Activated CD4-positive, CD25-positive, alpha-beta regulatory T cell (primary cell): ENCODE measurements at places on chromosomes 12 and 14.

DNA sequence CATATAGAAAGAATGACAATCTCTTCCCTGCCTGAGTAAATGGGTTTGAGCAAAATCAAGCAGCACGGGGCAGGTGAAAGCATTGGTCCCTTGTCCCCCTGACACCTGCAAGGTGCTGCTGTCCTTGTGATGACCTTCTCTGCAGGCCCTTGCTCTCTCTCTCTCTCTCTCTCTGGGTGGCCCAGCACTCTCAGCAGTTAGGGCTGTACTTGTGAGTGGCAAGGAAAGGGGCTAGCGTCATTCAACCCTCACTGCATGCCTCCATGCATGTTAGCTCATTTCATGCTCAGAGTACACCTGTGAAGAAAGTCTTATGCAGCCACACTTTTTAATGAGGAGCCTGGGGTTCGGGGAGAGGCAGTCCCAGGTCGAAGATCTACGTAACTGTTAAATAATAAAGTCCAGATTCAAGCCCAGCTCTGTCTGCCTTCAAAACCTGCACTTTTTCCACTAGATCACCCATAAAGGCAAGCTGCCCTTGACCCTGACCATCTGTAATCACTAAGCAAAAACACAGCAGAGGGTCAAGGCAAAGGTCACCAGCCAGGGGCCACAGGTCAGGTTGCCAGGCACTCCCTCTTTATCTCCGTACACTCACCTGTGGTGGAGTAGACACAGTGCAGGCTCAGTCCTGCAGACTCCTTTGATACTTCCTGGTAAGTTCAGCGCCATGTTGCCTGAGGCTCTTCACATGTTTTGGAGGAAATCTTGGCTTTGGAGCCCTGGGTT is 44.9 kb upstream of the CLMN start:
- DNase-seq = no peak

DNA sequence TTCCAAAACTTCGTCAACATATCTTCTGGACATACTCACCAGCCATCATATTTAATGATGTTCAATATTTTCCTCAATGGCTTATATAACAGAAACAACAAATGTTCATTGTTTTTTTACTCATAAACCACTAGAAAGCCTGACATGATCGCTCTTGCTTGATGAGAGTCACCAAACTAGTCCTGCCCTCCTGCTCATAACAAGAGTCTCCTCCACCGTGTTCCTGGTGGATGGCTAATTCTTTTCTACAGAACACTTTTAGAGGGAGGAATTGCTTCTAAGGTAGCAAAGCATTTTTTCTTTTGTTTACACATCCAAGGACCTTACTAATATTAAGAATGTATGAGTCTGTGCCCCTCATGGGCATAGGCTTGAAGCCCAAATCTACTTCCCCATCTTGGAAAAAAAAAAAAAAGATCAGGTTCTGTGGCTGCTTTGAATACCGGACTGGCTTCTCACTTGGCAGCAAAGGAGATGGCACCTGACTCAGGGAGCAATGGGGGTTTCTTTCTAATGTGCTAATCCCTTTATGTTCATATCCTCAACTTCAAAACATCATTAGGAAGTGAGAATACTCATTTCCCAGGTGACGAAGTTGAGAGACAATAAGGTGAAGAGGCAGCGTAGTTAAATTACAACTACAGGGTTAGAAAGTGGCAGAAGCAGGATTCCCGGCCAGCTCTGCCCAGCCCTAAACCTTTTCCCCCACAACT is 188.8 kb downstream of the EPS8 start:
- DNase-seq = no peak

DNA sequence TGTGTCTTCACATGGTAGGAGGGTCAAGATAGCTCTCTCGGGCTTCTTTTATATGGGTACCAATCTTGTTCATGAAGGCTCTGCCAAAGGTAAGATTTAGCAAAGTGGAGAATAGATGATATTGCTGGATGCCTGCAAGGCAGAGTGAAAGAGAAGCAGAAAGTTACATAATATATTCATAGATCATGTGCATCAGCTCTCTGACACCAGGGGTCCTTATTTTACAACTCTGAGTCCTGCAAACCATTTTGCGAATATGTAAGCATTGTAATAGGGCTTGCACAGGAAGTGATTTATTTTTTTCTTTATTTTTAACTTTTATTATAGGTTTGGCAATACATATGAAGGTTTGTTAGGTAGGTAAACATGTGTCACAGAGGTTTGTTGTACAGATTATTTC is 31.8 kb downstream of the CRADD start:
- no peak for DNase-seq

DNA sequence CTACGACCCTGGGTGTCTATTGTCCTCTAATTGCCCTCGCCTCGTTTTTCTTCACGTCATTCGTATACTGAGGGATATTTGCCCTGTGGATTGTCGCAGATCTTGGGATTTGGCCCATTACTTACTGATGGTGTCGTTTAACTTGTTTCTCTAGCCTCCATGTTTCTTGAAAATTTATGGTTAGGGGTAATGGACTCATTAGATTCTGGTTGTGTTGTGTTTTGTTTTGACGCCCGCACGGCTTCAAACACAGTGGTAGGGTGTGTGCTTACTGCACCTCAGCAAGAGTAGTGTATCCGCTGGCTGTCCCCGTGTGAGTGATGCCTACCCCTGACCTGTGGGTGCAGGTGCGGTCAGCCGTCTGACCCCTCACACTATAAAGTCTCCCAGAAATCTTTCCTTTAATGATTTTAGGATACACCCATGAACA is 874 bp upstream of the RNU6-8 start:
- no peak for DNase-seq

GRCh38 chr14:67837011-67837624 is 17.5 kb downstream of the RAD51B start:
- DNase-seq = no peak

DNA sequence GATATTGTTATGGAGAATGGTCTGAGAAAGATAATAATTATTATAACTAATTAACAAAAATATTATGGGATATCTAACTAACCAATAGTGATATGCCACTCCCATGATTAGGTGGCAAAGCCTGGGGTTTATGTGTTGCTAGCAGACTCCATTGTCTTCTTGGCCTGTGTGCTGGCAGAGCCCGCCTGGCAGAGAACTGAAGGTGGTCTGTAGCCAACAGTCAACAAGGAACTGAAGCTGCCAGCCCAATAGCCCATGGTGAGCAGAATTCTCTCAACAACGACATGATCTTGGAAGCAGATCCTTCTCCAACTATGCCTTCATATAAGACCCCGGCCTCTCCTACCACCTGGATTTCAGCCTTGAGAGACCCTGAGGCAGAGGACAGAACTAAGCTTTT is 258.8 kb downstream of the SLC15A4 start:
- no peak for DNase-seq

DNA sequence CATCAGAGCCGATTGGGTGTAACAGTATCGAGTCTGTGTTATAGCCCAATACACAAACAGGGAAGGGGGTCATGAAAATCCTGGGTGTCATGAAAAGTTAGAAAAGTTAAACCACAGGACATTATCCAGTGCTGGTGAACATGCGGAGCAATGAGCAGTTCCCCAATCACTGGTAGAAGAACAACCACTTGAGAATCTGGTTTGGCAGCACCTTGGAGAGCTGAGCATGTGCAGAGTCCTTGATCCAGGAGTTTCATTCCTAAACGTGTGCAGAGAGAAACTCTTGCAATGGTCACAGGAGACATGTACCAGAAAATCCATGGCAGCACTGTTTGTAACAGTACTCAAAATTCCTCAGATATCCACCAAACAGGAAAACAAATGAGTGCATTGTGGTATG is 23.0 kb upstream of the JDP2 start:
- DNase-seq = no peak

DNA sequence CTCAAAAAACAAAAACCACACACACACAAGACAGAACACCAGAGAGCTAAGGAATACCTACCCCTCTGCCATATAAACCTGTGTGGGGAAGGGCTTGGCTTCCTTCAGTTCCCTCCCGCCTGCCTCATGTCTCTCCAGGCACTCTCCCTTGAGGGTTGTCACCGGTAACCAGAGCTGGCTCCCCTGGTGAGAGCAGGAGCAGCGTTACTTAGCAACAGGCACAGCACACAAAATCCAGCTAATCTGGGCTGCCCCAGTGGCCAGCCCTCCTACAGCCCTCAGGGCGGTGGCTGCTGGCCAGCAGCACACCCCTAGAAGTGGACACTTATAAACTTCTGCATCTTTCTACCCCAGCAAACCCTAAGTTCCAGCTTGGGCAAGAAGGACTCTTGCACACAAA is 21.6 kb upstream of the NR4A1 start:
- no peak for DNase-seq

DNA sequence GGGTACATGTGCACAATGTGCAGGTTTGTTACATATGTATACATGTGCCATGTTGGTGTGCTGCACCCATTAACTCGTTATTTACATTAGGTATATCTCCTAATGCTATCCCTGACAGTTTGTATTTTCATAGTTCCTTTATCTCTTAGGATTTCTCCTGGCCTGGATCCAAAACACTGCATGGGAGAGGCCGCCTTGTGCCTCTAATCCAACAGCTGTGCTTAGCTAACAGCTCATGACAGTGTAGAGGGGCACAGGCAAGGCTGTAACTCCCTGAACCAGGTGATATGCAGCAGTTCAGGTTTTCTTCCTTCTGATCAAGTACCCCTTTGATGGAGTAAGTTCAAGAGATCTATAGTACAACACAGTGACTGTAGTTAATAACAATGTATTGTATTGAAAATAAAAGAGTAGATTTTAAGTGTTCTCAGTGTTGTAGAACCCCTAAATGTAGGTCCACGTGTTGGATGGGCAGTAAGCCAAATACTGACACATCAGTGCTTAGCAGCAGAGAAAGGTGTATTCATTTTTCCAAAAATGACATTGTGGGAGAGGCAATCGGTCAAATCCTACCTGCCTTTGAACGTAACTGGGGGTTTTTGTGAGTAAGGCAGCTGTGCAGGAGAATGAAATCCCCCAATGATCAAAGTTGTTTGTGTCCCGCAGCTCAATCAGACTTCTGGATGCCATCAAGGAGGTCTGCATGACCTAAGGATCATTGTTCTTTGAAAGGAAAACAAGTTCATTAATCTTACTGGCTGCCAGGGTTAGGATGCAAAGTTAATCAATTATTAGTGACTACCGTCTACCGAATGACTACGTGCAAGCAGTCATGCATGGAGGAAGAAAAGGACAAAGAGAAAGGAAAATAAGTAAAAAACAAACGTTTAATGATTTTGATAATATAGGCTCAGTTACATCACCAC is 89.3 kb upstream of the FGD4 start:
- DNase-seq = no peak

GRCh38 chr12:15677726-15678201 is 111.4 kb downstream of the EPS8 start:
- no peak for DNase-seq

DNA sequence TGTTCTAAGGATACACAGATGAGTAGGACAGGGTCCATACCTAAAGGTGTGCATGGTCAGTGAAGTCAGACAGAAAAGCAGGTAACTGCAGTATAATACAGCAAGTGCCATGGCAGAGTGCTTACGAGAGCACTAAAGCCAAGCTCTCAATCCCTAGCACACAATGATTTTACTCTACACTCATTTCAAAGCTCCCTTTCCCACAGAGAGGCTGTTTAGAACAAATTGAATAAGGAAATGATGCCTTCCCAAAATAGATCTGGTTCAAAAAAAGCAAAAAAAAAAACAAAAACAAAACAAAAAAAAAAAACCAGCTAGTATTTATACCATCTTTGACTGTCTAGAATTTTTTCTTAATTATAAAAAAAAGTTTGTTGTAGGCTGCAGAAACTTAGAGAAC is 74.1 kb downstream of the HECTD4 start:
- DNase-seq = no peak

DNA sequence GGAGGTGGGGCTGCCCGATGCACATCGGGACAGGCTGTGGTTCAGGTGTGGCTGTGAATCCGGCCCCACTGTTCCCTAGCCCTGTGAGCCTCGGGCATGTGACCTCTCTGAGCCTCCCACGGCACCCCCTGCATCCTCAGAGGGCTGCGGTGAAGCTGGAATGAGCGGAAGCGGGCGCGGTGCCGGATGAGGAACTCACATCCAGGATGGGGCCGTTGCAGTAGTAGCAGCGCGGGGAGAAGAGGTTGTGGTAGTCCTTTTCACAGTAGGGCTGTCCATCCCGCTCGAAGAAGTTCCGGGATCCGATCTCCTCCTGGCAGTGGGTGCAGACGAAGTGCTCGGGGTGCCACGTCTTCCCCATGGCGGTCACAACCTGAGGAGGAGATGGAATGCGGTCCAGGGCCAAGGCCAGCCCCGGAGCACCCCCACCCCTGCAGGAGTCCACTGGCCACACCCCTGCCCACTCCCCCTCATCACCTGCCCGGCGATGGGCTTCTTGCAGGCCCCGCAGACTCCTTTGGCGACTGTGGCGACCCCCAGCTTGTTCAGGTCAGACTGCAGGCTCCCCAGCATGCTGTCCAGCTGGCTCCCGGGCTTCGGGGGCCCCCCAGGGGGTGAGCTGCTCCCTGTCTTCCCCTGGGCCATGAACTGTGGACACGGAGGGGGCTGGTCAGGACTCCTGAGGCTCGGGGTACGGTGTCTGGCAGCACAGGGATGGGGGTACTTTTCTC is 13.9 kb upstream of the RPLP0 start:
- DNase-seq = no peak

DNA sequence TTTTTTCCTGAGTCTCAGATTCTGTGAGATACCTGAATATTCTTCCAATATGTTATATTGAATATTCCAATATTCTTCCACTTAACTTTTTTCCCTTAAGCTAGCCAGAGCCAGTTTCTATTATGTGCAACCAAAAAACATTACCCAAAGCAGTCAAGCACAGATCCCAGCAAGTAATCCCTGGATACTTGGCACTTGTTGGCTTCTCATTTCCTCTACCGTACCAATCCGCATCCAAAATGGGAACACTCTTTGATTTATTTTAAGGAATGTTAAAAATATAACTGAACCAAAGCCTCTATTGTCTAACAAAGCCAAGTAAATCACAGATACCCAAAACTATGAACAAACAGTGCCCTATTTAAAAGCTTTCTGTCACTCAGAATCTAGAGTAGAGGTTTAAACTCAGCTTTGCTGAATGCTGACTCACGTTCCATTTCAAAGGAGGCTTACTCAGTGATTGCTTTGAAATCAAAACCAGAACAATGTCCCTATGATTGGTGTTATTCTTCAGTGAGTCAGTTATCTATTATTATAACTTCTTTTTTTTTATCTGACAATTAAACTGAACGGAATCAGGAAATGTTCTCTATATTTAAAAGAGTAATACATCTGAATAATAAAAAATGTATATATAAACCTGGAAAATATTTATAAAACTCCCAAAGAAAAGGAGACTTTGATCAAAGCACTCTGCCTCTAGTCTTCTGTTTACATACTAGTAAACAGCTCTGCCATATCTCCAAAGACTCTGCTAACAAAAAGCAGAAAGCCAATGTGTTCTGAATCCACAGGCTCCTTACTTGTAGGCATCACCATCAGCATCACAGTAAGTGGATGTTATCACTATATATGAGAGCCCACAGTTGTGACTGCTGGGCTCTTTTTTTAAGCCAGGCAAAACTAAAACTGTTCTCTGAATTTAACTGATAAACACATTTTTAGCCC is 360.8 kb downstream of the CCDC91 start:
- no peak for DNase-seq

- no peak for DNase-seq
Measured at GRCh38 chr14:103213331-103213730, 90.1 kb downstream of the TNFAIP2 start.
